Cardiac septum (tissue), 1 donor: ENCODE measurements at places on chromosomes 16 and 17. TPM values are rescaled to one million over a fixed set of nuclear protein-coding genes. Genes with fewer than 3 reads are reported as not detected.

GRCh38 chr16:79843631-79844043 lies 243.1 kb upstream of the MAF start:
- DNase-seq = no peak

DNA sequence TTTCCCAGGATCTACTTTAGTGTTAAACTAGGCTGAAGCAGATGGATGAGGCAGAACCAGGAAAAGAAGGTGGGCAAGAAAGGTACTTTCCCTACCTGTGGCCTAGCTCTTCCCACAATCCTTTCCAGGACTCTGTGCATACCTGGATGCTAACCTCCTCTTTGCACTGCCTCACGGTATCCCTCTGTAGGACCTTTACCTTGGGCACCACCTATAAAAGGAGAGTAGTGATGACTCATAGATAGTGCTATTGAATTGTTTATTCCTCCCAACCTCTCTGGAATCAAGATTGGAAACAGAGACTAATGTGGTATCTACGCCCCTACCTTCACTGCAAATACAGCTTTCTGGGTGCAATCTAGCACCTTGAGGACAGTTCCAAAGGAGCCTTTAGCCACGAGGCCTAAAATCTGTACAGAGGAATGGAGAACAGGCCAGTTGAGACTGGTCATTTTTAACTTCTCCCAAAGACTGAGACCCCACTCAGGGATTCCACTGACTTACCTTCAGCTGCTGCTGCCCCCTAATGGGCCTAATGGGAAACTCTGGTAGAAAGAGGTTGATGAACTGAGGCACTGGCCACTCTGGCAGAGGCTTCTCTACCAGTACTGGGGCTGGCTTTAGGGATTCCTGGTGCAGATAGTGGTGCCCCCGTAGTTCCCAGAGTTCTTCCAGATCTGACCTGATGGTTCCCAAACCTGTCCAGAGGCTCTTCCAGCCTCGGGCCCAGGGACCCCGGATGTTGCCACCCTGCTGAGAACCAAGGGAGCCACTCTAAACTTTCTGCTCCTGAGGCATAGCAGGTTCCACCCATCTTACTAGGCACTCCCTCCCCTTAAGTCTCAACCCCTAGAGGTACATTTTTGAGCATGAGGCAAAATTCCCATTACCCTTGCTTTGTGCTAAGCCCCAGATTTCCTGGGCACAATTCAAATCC lies 781 bp downstream of the RSKR start:
- DNase-seq = no peak

GRCh38 chr17:81666092-81666341 lies 388 bp downstream of the OXLD1 start:
- DNase-seq = no peak

DNA sequence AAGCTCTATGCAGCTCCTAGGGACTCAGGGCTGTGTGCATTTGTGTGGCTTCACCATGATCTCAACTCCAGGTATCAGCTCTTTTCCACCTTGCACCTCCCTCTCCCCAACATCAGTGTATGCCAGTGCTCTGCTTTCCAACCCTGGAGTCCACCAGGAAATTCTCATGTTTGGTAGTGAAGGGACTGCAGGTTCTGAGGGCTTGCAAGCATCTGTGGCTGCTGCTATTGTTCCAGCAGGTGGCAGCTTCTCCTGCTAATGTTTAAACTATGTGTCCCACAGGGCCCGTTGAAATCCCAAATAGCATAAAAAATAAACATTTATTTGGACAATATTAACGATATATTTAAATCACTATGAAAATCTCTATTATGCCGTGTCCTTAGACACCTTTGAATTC lies 82.0 kb downstream of the RGS9 start:
- no peak for DNase-seq

DNA sequence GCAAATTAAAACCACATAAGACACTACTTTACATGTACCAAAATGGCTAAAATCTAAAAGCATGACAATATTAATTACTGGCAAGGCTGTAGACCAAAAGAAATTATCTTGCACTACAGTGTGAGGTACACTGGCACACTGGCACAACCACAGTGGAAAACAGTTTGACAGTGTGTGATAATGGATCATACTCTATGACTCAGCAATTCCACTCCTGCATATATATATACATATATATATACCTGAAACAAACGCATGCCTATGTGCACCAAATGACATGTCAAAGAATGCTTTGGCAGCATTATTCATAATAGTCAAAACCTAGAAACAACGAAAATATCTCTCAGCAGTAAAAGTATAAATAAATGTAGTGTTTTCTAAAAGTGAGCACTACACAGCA lies 4.6 kb upstream of the DYNLRB2 start:
- DNase-seq = no peak

GRCh38 chr17:1592751-1593629 lies 30.4 kb upstream of the PITPNA start:
- no peak for DNase-seq

- no peak for DNase-seq
These were observed 15.3 kb upstream of the CNOT1 start for GRCh38 chr16:58644765-58645487.

GRCh38 chr17:41695954-41696757 lies 7.5 kb downstream of the EIF1 start:
- no peak for DNase-seq

NKD1 gene
- 0.40 TPM for total RNA-seq

TP53TG3F gene
- total RNA-seq = not detected

DPEP2 gene
- 0.78 TPM for total RNA-seq

NEUROD2 gene
- 0.08 TPM for total RNA-seq

TMEM88 gene
- total RNA-seq = 14.7 TPM

COTL1 gene
- total RNA-seq = 11.0 TPM
